Kidney (tissue), 22 donors: ENCODE measurements at places on chromosomes 5 and 9. TPM values are rescaled to one million over a fixed set of nuclear protein-coding genes. Genes with fewer than 3 reads are reported as not detected.

DNA sequence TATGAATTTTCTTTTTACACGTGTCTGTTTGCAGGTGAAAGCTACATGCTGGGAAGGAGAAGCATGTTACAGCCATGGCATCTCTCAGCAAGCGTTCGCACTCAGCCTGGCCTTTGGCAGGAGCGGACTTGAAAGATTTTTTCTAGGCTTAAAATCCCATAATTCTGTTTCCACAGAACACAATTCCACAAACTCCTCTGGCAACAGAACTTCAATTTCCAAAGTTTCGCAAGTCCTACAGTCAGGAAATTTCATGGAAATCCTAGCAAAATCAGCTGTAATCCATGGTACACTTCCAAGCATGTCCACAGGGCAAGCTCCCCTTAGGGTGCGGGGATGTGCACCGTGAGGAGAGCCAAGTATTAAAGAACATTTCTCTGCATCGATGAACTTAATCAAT is 35.9 kb downstream of the SUB1 start:
- no peak for DNase-seq

DNA sequence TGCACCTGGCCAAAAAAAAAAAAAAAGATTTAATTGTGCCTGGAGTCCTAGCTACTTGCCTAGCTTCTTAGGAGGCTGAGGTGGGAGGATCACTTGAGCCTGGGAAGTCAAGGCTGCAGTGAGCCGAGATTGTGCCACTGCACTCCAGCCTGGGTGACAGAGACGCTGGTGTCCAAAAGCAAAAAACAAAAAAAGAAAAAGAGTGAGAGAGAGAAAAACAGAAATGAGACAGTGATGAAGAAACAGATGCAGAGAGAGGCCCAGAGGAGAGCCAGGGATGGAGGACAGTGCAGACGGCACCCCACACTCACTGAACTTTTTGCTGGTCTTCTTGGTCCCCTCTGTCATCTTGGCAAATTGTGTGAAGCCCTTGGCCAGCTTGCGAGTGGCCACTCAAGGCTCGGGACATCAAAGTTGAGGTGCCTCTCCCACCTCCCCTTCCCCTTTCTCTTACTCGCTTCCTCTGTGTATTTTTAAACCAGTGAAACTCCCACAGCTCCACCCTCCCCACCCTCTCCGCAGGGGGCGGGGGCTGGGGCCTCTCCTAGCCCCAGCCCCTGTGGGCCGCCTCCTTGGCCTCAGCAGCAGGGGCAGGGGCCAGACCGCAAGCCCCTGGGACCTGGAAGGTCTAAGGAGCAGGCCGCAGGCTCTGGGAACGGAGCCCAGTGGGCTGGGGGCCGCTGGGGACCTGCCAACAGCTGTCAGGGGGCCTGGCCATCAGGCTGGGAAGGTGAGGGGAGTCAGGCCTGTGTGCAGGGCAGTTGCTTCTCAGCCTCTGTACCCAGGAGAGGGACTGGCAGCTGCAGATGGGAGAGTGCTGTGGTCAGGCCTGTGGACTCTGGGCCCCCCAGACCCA is at the start of gene SH2D3C:
TSS of gene SH2D3C (minus strand) at position 387 of the 856 bp plus-strand sequence. CDS start at position 348, 39 bp downstream.
- DNase-seq = no peak

- no peak for DNase-seq
Observed at GRCh38 chr9:110298043-110298605, 39.5 kb downstream of the TXNDC8 start.

GRCh38 chr5:68352166-68352565 is 136.6 kb downstream of the PIK3R1 start:
- DNase-seq = no peak

- DNase-seq = no peak
Observed at GRCh38 chr9:98071737-98072136, 15.2 kb downstream of the NANS start.

DNA sequence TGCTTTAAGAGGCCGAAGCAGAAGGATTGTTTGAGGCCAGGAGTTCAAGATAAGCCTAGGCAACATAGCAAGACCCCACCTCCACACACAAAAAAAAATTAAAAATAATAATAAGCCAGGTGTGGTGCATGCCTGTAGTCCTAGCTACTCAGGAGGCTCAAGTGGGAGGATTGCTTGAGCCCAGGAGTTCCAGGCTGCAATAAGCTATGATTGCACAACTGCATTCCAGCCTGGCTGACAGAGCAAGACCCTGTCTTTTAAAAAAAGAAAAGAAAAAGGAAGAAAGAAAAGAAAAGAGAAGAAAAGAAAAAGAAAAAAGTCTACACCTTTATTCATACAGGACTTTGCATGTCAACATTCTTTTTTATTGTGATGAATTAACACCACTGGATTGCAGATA is 2125.8 kb downstream of the MAT2B start:
- no peak for DNase-seq

Gene GABRA6
- not detected for total RNA-seq

Gene HSD17B4
- 202 TPM for total RNA-seq

Gene TMC1
- total RNA-seq = 0.25 TPM

Gene ENTPD2
- total RNA-seq = 9.3 TPM
